ENCODE measurements at places on chromosomes 16 and 17.
A peak's percentile ranks its signal among the peaks of the same experiment; 100 is the strongest.

GRCh38 chr16:74721716-74722115 is 21.1 kb upstream of the MLKL start:
- no peak for DNase-seq

GRCh38 chr17:83125515-83126274 is 46.3 kb downstream of the METRNL start:
- no peak for DNase-seq

- no peak for DNase-seq
These were observed 67.2 kb downstream of the CCDC182 start for GRCh38 chr17:57677858-57678257.

DNA sequence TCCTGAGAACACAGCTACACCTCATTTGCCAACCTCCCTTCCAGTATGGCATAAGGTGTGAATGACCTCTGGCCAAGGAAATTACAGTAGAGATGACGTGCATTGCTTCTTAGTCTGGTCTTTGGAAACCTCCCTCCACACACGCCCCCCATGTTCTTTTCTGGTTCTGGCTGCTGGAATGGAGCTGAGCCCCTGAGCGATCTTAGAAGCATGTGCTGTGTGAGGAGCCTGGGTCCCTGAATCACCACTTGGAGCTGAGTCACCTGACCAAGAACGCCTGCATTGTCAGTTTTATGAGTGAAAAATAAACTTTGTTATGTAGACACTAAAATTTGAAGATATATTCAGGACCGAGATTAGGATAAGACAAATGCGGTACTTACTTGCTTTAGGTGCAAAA is 51.4 kb downstream of the HS3ST3A1 start:
- no peak for DNase-seq

- peak; percentile 57 for DNase-seq
These were observed at the start of gene CHRNB1 for GRCh38 chr17:7444682-7445618. Gene CHRNB1 (plus strand): TSS chr17:7445061. CDS start chr17:7445128, 67 bp downstream.

DNA sequence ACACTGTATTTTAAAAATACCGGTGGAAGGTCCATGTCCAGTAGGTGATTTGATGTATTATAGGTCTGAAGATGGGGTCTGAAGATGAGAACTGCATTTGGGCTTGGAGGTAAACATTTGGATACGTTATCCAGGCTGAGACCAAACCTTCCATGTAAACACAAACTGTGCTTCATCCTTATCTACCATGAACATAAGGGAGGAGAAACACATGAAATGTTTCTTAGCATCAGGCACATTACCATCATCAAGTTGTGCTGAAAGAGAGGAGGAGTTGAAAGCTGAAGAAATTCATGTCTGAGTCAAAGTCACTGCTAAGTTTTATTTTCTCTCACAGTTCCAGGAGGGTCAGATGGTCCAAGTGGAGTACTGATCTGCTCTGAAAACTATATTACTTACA is 11.4 kb downstream of the SF3B3 start:
- DNase-seq = no peak

- no peak for DNase-seq
These were observed 37.7 kb downstream of the ULK2 start for GRCh38 chr17:19830061-19830460.
